Mesenteric fat pad (tissue), 1 donor: ENCODE measurements at places on chromosomes 1 and 21. TPM values are rescaled to one million over a fixed set of nuclear protein-coding genes. Genes with fewer than 3 reads are reported as not detected.

DNA sequence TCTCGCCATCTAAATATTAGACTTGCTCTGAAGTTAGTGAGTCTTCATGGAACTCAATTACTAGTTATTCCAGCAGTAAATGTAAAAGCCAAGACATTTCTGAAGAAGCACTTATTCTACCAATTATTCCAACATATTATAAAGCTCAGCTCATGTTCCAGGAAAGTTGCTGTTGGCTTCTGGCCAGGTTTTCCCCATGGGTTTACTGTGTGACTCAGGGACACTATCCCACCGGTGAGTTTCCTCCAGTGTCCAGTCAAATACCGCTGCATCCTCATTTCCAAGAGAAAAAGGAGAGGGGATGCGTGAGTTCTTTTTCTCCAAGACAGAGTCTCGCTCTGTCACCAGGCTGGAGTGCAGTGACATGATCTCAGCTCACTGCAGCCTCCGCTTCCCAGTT, 9.2 kb upstream of the HHIPL2 start:
- DNase-seq = no peak

DNA sequence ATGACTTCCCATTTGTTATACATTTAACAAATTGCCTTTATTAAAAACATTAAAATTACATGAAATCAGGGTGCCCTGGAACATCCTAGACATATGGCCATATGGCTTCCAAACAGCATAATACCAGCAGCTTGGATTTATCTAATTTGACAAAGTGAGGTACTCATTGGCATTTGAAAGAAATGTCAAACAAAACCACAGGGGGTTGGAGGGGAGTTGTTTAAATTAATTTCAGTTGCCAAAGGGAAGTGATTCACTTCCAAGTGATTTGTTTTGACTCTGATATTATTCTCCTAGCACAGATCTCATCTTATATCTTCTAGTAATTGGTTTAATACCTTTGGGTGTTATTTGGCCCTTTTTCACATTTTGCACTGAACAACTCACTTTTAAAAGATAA, 24.5 kb upstream of the POU2F1 start:
- DNase-seq = no peak

DNA sequence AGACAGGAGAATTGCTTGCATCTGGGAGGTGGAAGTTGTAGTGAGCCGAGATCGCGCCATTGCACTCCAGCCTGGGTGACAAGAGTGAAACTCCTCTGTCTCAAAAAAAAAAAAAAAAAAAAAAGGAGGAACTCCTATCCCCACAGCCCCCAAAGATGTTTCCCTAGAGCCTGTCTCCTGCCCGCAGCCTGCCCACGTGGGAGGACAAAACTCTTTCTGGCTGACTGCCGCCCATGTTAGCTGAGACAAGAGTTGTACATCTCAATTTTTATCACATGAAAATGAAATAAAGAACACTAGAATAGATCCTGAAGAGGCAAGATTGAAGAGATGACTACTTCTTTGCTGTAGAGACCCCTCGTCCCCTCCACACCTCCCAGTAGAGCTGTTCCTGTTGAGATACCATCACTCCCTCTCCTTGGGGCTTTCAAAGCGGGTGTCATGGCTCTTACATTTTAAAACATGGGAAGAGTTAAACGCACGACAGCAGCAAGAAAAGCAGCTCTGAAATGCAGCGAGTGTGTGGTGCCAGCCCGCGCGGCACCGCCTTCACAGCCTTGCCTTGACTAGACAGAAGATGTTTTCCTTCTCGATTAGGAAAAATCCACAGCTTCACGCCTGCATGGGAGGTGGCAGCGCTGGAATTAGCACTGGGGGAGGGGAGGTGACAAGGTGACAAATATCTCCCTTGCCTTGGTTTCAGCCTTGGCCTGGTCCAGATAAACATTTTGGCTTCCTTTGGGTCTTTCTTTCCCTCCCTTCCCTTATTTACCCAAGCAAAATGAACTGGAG, 253.4 kb upstream of the CSF3R start:
- DNase-seq = no peak

GRCh38 chr1:21572221-21572620, 63.0 kb downstream of the ALPL start:
- DNase-seq = no peak

DNA sequence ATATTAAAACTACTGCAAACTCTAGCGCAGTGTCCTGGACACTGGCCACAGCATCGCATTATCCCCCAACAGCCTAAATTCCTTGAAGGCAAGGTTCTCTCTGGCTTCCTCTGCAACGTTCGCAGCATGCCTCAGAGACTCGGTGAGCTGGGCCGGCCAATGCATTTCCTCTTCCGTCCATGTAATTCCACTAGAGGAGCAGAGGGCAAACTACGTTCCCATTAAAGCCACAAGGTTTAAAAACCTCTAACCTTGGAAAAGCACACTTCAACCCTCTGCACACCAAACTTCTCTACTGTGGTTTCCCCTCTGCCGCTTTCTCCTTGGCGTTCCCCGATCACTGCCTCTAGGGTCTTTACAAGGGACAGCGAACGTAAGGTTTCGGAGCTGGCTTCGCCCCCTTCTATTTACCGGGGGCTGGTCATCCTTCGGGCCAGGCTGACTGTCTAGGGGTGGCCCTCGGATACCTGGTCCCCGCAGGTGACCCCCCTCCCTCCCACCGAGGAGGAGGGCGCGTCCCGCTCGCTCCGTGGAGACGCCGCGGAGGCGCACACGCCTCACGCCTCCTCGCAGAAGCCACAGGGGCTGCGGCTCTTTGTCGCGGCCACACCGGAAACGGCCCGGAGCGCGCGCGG, 456 bp upstream of the SMYD2 start:
- DNase-seq = no peak

DNA sequence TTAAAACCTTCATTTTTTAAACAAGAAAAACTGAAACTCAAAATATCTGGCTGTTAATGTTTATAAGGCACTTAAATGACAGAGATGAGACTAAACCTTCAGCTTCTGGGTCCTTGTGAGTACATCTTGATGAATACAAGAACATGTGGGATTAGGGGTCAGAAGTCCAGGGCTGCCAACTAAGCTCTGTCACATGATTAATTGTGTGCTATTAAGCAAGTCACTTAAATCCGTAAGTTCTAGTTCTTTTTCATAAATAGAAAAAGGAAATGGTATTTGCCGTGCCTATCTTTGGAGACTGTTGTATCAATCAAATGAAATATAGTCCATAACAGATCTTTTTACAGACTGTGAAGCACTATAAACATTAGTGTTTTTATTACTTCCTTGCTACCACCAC, 43.2 kb upstream of the KCTD3 start:
- no peak for DNase-seq

- peak; percentile 51 for DNase-seq
These were observed 137.7 kb downstream of the ACTL8 start for GRCh38 chr1:17892851-17893250.

DNA sequence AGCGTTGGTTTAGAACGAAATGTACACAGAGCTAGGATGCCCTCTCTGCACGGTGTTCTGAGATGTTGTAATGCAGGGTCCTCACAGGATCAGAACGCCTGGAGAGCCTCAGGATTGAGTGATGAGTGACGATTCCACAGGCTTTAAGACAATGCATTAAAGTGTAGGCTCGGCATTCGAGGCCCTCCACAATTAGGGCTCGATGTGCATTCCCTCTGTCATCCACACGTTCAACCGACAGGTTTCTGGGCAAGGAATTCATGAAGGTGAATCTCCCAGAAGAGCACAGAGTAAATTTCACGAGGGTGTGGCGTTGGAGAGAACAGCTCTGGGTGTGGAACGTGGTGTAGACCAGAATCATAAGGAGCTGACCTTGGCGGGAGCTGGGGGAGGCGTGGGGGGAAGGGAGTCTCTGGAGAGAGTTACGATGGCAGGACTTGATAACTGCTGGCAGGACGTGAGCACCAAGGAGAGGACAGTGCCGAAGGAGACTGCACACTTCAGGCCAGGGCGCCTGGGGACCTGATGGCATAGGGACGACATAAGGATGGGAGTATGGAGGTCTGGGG, 51.0 kb upstream of the EFHD2 start:
- no peak for DNase-seq

- no peak for DNase-seq
These were observed 12.4 kb downstream of the TMEM201 start for GRCh38 chr1:9600861-9601834.

DNA sequence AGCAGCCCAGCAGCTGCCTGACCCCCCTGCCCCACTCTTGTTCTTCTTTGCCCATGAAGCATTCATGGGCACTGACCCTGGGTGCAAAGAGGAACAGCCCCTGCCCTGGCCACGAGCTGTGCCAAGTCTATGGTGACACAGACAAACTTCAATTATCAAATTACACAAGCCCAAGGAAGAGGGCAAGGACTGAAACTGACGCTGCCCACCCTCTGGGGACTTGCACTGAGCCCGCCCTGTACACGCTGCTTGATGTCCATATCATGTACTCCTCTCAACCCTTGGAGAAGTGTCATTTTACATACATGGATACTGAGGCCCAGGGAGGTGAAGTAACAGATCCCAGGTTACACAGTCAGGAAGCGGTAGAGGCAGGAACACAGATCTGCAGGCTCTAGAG, 32.1 kb downstream of the NKAIN1 start:
- no peak for DNase-seq

DNA sequence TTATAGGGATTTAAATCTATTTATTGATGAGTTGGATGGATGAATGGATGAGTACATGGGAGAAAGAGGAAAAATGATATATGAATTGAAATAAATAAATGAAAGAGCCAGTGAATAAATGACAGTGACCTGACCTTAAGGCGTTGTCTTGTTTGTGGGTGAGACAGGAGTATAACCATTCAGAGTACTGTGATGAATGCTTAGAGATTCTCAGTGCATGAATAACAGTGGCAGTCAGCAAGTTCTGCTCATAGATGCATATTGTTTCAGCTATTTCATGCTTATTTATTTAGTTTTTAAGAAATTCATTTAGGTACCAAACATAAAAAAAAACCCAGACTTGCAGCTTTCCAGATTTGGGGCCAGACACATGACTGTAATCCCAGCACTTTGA, 116.4 kb downstream of the FGGY start:
- DNase-seq = no peak

- no peak for DNase-seq
These were observed 15.2 kb downstream of the DOP1B start for GRCh38 chr21:36171741-36172331.

DNA sequence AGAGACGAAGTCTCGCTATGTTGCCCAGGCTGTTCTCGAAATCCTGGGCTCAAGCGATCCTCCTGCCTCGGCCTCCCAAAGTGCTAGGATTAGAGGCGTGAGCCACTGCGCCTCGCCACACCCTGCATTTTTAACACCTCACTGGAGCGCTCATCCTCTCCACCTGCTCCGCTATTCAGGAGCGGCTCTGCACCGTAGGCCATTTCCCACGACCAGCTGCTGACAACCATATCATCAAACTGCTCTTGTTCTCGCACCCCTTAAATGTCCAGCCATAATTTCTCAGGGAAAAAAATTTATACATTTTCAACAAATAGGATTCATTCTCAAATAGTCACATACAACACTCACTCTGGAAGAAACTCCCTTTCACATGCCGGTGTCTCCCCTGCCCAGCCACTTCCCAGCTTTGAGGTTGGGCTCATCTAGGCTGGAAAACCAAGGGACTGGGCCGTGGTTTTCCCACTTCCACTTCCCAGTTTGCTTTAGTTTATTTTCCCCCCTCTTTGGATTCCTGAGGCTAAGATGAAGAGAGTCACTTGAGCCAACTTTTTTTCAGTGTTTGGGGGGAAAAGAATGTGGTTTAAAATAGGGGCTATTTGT, 639 bp upstream of the IPO9 start:
- no peak for DNase-seq

GRCh38 chr1:182890927-182891610, 51.9 kb downstream of the DHX9 start:
- no peak for DNase-seq

DNA sequence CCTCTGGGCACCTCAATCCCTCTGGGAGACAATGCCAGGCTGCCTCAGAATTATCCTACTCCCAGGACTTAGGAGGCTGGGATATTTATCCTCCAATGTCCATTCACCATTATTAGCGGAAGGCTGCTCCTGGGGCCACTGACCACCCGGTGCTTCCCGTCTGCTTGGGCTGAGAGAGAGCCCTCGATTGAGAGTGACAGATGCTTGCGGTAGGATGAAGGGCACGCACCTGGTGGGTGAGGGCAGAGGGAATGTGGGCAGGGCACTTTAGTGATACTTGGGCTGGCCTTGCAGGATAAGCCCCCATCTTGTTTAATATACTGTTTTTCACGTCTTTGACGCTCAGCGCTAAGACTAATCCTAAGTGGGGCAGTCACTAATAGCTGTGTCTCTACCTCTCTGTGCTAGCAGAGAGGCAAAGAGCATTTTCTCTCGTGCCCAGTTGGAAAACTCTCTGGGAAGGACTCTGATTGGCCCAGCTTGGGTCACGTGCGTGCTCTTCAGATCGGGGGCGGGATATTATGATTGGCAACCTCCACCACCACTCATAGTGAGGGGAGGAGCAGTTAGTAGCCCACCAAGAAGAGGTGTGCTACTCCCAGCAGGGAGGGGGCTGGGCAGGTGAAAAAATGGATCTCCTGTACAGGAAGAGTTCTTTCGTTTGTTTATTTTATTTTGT, 10.6 kb upstream of the PARS2 start:
- DNase-seq = no peak

DNA sequence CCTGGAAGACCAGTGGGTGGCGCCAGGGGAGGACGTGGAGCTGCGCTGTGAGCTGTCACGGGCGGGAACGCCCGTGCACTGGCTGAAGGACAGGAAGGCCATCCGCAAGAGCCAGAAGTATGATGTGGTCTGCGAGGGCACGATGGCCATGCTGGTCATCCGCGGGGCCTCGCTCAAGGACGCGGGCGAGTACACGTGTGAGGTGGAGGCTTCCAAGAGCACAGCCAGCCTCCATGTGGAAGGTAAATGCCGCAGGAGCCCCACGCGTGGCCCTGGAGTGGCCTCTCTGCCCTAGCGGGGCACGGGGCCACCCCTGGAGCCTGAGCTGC, 75.2 kb downstream of the OBSCN start:
- peak; percentile 77 for DNase-seq

COL9A2 gene
- total RNA-seq = 0.48 TPM

TMEM81 gene
- total RNA-seq = 2.2 TPM

GPR37L1 gene
- total RNA-seq = not detected

PGLYRP4 gene
- not detected for total RNA-seq

MSH4 gene
- total RNA-seq = not detected

MNDA gene
- total RNA-seq = 23.8 TPM

BRDT gene
- not detected for total RNA-seq

CCDC27 gene
- total RNA-seq = not detected
